ENCODE measurements at places on chromosomes 5 and 9. TPM values are rescaled to one million over a fixed set of nuclear protein-coding genes. Genes with fewer than 3 reads are reported as not detected.

DNA sequence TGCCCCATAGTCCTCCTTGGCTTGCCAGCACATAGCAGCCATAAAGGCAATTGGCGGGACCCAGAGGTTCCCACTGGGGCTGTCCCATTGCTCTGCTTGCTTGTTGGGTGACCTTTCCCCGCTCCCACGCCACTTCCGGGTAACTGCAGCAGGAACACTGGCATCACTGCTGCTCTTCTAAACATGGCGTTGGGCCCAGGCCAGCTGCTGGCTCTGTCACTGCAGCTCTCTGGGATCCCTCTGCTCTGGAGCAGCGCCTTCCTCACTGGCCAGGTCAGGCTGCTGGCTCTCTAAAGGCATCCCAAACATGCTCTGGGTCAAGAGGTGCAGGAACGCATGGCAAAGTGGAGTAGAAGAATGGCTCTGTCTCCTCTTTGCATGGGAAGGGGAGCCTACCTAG, 92.9 kb downstream of the DRD1 start:
- H3K4me1 ChIP-seq: no peaks in the 10 kb centered on the region
- H3K36me3 ChIP-seq: no peaks in the 10 kb centered on the region
- no peak for DNase-seq
- no peak overlapping the region for H3K4me3 ChIP-seq
- H3K27me3 ChIP-seq: peaks cover 6% of the 10 kb centered on the region

- DNase-seq: no peak
- H3K4me3 ChIP-seq: no peak overlapping the region
- H3K27me3 ChIP-seq: peaks cover 2% of the 10 kb centered on the region
- no peak overlapping the region for H3K27ac ChIP-seq
- H3K36me3 ChIP-seq: no peaks in the 10 kb centered on the region
These were observed 9.0 kb upstream of the CPLX2 start for GRCh38 chr5:175862131-175863012.

The CBY3 gene
- 0.40 TPM for total RNA-seq

- DNase-seq: no peak
- H3K4me3 ChIP-seq: no peak overlapping the region
- no peak overlapping the region for H3K27ac ChIP-seq
- no peaks in the 10 kb centered on the region for H3K36me3 ChIP-seq
- H3K4me1 ChIP-seq: no peaks in the 10 kb centered on the region
These were observed 16.5 kb downstream of the NEK6 start for GRCh38 chr9:124274226-124274625.

The NR6A1 gene
- total RNA-seq: 0.11 TPM

The SOWAHA gene
- total RNA-seq: not detected

- H3K4me1 ChIP-seq: no peaks in the 10 kb centered on the region
- H3K27me3 ChIP-seq: no peaks in the 10 kb centered on the region
- no peak overlapping the region for H3K4me3 ChIP-seq
- H3K27ac ChIP-seq: no peak overlapping the region
These were observed 105.2 kb downstream of the ST8SIA4 start for GRCh38 chr5:100797861-100798260.

The ADCY2 gene
- not detected for total RNA-seq

GRCh38 chr5:68932830-68933434, 160.9 kb upstream of the SLC30A5 start:
- no peak for DNase-seq
- H3K27me3 ChIP-seq: peaks cover 2% of the 10 kb centered on the region
- H3K27ac ChIP-seq: no peak overlapping the region
- no peak overlapping the region for H3K4me3 ChIP-seq
- no peaks in the 10 kb centered on the region for H3K4me1 ChIP-seq

The ZNF454 gene
- total RNA-seq: not detected

The ZNG1A gene
- 26.4 TPM for total RNA-seq

- H3K27me3 ChIP-seq: no peaks in the 10 kb centered on the region
- H3K4me3 ChIP-seq: no peak overlapping the region
These were observed 2.7 kb upstream of the DCP2 start for GRCh38 chr5:112973904-112974303.

The FRRS1L gene
- not detected for total RNA-seq

All from activated naive CD8-positive, alpha-beta T cell treated with anti-CD3 and anti-CD28 coated beads, Interleukin-2, amount 10 ng/mL, durations not matched to agents 7 days and 5 days (primary cell).